ENCODE measurements at places on chromosomes 12 and 14. TPM values are rescaled to one million over a fixed set of nuclear protein-coding genes. Genes with fewer than 3 reads are reported as not detected.

The KIF26A gene
- total RNA-seq, result 10.4 TPM

The SERPINA12 gene
- not detected for total RNA-seq

The TMEM63C gene
- total RNA-seq, result not detected

The CCDC197 gene
- total RNA-seq, result not detected

The TAS2R8 gene
- total RNA-seq, result 0.27 TPM

The ALKBH1 gene
- total RNA-seq, result 15.4 TPM

Data from sciatic nerve (tissue), 2 donors.